ENCODE measurements at places on chromosomes 13 and 19.

GRCh38 chr13:19862481-19863313 lies 752 bp downstream of the ZMYM5 start:
- peak; percentile 23 for DNase-seq

DNA sequence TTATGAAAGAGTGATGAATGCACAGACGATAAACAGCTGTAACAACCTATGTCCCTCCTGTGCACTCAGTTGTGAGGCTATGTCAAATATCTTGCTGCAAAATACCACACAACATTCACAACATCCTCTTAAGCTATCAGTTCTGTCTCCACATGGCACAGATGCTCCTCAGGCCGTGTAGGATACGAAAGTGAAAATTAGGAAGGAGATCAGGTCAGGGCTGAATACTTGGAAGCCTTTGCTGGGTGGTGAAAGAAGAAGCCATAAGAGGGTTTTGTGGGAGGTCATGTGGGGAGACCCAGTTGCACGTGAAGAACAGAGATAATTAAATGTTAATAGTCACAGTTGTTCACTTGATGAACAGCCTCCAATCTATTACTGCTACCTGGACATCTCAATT lies 58.9 kb downstream of the RXFP2 start:
- DNase-seq: no peak

DNA sequence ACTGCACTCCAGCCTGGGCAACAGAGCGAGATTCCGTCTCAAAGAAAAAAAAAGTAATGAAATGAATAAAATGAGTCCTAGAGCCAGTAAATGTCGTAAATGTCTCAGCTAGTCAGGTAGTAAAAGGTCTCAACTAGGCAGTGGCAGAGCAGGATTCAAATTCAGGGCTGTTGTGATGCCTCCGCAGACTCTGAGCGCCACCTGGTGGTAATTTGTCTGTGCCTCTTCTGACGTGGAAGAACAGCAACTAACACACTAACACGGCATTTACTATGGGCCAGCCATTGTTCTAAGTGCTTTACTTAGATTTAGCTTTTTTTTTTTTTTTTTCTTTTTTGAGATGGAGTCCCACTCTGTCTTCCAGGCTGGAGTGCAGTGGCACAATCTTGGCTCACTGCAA lies 30.2 kb downstream of the CYP2F1 start:
- peak; percentile 91 for DNase-seq

GRCh38 chr19:45276284-45276687 lies 25.2 kb downstream of the MARK4 start:
- no peak for DNase-seq

DNA sequence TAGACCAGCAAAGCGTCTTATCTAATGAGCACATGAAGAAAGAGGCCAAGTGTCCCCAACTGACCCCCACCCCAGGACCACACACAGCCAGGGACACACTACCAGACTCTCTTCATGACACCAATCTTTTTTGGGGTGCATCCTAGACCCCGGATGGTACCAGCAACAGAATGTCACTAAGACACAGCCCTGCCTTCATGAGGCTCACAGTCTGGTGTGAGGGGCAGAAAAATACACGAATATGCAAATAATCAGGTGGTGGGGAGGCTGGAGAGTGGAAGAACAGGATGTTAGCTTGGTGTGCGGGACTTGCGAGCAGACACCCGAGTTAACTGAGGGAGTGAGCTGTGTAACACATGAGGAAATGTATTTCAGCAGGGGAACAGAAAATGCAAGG lies 17.5 kb downstream of the AKT2 start:
- DNase-seq: no peak

- DNase-seq: peak; percentile 84
These were observed at the start of gene ZNF583 for GRCh38 chr19:56403764-56404704. ZNF583 (plus strand) TSS chr19:56404332; CDS start chr19:56407115, 2,783 bp downstream.

DNA sequence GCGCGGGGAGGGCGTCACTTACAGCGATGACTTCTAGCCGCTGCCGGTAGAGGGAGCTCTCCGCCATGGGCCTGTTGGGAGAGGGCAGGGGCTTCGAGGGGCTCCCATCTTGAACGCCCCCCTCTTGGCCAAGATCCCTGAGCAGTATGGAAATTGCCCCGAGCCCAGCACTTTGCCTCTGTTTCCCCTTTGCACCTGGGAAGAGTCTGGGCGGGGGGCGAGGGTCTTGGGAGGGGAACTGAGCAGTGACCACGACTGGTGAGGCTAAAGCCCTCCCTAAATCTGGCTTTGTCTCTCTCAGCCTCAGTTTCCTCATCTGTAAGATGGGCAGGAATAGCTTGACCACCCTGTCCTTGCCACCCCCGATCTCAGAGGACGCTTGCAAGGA lies 2.8 kb downstream of the PALM3 start:
- peak; percentile 53 for DNase-seq

GRCh38 chr19:9906475-9907087 lies 29.7 kb downstream of the OLFM2 start:
- no peak for DNase-seq

DNA sequence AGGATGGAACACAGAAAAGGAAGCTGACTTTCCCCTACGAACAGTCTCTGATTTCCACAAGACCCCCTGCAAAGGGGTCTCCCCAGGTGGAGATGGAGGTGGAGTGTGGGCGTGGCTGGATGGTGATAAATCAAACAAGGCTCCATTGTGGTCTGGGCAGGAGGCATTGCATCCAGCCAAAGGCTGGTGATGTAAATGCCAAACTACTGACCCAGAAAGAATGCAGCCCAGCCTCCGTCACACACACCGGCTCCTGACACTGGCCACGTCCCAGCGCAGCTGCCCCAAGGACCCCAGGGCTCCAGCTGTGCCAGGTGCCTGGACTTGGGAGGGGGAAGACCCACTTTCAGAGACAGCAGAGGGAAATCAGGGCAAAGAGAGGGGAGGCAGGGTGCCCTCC lies 6.3 kb downstream of the SLC7A1 start:
- DNase-seq: no peak

DNA sequence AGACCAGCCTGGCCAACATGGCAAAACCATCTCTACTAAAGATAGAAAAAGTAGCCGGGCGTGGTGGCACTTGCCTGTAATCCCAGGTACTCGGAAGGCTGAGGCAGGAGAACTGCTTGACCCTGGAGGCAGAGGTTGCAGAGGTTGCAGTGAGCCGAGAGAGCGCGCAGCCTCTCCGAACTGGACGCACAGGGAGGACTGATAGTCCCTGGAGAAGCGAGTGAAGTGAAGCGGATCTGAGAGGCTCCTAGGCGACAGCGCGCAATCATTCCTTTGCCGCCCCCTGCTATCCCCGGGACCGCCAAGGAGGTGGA lies 233 bp downstream of the ZNF561 start:
- DNase-seq: no peak

- no peak for DNase-seq
These were observed 3.0 kb downstream of the ANKRD10 start for GRCh38 chr13:110911880-110912279.

DNA sequence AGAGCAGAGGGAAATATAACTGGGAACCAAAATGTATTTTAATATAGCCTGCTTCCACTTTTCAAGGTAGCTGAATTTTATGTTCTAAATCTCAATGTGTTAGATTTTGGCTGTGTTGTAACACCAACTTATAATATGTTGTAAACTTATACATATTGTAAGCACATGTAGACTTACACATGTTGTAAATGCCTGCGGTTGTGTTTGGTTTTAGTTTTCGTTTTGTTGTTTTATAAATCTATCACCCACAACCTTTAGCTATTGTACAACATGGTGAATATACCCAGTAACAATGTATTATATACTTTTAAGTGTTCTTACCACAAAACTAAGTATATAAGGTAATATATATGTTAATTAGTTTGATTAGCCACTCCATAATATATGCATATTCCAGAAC lies 15.6 kb downstream of the KCTD4 start:
- no peak for DNase-seq

GRCh38 chr13:29689548-29689947 lies 94.1 kb upstream of the SLC7A1 start:
- no peak for DNase-seq

- DNase-seq: no peak
These were observed 11.8 kb downstream of the SLC25A30 start for GRCh38 chr13:45406421-45406820.

- no peak for DNase-seq
These were observed 19.0 kb downstream of the OLFM2 start for GRCh38 chr19:9917321-9917720.

DNA sequence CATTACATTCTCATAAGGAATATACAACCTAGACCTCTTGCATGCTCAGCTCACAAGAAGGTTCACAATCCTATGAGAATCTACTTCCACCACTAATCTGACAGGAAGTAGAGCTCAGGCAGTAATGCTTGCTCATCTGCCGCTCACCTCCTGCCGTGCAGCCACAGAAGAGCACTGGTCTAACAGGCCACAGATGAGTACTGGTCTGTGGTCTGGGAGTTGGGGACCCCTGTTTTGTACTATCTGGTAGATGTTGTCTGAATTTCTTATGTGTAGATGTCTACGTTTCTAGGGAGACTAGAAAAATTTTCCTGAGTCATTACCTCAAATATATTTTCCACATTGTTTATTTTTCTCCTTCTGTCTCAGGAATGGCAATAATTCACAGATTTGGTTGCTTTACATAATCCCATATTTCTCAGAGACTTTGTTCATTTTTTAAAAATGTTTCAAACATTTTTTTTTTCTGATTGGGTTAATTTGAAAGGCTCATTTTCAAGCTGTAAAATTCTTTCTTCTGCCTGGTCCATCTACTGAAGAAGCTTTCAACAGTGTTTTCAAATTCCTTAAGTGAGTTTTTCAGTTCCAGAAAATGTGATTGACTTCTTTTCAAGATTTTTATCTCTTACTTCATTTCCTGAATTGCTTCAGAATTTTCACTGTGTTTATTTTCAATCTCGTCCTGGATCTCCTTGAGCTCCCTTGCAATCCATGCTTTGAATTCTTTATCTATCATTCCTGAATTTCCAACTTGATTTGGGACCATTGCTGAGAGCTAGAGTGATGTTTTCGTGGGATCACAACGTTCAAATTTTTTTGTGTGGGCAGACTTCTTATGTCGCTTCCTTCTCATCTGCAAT lies 1322.2 kb downstream of the PCDH9 start:
- DNase-seq: no peak

DNA sequence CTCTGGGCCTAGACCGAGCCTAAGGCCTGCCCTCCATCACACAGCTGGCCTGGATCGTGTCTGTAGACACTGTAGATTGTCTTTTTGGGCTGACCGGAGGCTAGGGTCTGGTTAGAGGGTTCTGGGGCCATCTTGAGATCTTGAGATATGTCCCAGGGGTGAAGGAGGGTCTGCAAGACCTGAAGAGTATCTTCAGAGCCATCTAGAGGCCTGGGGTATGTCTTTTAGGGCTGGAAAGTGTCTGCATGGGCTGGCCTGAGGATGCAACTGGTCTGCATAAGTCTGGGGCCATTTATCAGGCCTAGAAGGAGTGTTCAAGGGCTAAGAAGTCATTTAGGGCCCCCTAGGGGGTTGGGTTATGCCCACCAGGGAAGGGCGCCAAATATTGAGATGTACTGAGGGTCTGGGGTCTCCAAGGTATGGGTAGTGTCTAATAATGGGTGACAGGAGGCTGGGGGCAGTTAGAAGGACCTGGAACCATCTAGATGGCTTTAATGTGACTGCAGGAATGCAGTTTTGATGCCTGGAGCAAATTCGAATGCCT lies 555 bp downstream of the SCAF1 start:
- no peak for DNase-seq

DNA sequence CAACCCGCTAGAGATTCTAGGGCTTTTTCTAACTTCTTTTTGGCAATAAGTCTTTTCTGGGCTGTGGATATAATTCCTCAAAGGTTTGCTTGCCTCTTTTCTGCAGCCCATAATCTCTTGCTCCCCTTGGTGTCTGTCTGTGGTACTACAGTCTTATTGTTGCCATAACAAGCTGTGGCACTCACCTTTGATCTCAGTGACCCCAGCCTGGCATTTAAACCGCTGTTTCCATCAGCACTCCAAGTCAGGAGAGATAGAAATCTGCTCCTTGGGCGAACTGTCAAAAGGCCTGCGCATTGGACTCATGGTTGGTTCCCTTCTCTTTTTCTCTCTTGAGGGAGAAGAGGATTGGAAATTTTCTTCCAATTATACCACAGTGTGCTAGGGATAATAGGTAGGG lies 14.5 kb upstream of the MPHOSPH8 start:
- no peak for DNase-seq

DNA sequence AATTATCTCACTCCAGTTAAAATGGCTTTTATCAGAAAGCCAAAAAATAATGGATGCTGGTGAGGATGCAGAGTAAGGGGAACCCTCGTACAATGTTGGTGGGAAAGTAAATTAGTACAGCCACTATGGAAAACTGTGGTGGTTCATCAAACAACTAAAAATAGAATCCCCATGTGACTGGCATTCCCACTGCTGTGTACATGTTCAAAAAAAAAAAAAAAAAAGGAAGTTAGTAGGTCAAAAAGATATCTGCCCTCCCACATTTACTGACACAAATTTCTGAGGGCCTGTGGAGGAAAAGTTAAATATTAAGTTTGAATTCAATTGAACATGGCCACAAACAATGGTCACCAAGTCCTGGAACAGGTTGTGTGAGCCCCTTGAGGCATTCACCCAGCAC lies 9.8 kb upstream of the ZSCAN5A start:
- no peak for DNase-seq

DNA sequence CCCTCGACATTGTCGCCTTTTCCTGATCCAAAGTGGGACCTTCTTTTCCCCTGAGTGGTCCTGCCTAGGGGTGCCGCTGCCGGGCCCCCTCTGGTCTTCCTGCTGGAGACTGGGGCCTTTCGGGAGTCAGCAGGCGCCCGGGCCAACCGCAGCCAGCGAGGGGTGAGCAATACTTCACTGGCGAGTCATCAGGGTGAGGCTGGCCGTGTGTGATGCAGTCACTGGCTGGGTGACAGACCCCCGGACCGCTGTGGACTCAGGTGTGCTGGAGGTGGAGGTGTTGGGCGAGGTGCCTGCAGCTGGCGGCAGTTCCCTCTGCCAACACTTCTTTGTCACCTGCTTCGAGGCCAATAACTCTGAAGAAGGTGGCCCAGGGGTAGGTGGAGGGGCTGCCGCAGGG lies 1.5 kb upstream of the CGB5 start:
- no peak for DNase-seq

- no peak for DNase-seq
These were observed 816.6 kb downstream of the DIAPH3 start for GRCh38 chr13:59346999-59347723.

GRCh38 chr19:5102520-5102919 lies 133.6 kb downstream of the KDM4B start:
- DNase-seq: no peak

GRCh38 chr13:105984236-105984635 lies 551.2 kb downstream of the EFNB2 start:
- no peak for DNase-seq

GRCh38 chr13:24709186-24709913 lies 29.1 kb downstream of the ATP12A start:
- DNase-seq: peak; percentile 49

DNA sequence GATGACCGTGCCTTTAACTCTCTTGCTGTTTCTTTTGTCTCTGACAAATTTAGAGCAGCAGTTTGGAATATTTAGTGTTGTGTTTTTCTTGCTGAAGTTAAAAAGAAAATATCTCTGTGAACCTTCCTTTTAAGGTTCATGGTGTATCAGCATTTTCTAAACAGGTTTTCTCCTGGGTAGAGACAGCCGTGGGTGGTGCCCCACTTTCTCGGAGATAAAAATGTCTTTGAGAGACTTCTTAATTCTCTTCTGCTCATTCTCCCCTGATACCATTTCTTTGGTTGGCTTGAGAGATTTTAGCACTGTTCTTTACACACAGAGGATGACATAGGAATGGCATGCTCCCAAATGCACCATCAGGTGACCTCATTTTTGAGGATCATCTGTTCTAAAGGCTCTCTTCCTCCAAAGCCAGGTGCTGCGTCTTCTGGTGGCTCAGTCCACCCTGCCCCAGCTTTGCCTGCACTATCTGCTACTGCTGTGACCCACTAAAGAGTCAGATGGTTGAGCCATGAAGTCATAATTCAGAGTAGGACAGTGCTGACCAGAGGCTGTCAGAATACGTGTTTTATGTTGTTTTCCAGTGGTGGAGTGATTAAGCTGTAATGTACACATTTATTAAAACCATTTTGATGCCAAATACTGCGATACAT lies 90.3 kb upstream of the SLC10A2 start:
- no peak for DNase-seq
